ENCODE measurements at places on chromosomes 1 and 21. TPM values are rescaled to one million over a fixed set of nuclear protein-coding genes. Genes with fewer than 3 reads are reported as not detected.

Gene GSTM3
- total RNA-seq, result 39.8 TPM

Gene MMEL1
- 0.15 TPM for total RNA-seq

Gene RGS1
- total RNA-seq, result not detected

Gene SCAF4
- total RNA-seq, result 10.8 TPM

Gene CLEC20A
- total RNA-seq, result not detected

Gene KIF17
- 16.3 TPM for total RNA-seq

Gene LRRIQ3
- total RNA-seq, result 0.10 TPM

Gene FALEC
- total RNA-seq, result not detected

Gene AIM2
- total RNA-seq, result not detected

Gene GJA9
- not detected for total RNA-seq

Gene RSPO1
- total RNA-seq, result not detected

Gene SPATA21
- total RNA-seq, result not detected
